T1000 (cell line): ENCODE measurements at places on chromosomes 1 and 21.

- DNase-seq: no peak
Observed at GRCh38 chr1:228339059-228339704, 67.5 kb downstream of the TRIM11 start.

DNA sequence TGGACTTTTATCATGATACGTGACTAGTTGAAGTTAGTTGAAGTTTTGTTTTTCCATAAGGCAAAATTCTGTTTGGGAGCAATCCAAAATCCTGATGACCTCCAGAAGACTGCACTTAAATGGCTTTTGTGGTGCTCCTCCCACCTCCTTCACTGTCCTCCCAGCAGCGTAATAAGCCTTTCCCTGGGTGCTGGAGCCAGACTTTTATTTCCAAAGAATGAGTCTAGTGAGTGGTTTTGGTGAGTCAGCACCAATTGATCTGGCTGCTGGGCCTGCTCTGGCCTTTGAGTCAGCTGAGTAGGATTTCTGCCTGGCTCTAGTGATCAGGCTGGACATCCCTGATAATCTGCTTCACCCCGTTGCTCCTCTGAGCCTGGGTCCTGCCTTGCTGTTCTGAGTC is 21.7 kb upstream of the KCND3 start:
- no peak for DNase-seq

DNA sequence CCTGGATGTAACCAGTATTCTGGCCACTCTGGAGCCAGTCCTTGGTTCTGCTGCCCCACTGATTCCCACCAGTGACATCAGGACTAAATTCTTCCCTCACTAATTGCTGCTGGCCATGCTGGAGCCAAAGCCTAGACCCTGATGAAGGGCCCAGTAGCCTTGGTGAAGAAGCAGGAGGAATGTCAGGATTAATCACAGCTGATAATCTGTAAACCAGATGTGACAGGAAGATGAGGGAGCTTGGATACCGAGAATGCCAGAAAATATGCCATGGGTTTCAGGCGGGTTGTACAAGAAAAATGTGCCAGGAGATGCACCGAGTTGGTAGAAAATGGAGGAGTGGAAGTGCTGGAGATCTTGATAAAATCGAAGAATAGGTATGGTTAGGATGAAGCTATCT is 119.0 kb upstream of the PPP2R5A start:
- no peak for DNase-seq

DNA sequence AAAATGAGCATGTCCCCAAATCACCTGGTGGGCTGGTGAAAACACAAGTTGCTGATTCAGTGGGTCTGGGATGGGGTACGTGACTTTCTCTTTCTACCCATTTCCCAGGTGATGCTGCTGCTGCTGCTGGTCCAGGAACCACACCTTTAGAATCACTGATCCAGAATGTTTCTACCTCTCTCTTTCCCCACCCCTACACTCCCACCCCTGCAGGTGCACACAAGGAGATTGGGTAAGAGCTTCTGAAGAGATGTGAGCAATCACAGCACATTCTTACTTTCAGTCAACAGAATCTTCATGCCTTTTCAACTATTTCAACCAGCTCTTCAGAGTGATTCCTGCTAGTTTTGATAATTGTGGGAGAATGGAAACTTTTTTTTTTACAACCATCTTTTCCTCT is 130.9 kb downstream of the LMX1A start:
- DNase-seq: no peak

DNA sequence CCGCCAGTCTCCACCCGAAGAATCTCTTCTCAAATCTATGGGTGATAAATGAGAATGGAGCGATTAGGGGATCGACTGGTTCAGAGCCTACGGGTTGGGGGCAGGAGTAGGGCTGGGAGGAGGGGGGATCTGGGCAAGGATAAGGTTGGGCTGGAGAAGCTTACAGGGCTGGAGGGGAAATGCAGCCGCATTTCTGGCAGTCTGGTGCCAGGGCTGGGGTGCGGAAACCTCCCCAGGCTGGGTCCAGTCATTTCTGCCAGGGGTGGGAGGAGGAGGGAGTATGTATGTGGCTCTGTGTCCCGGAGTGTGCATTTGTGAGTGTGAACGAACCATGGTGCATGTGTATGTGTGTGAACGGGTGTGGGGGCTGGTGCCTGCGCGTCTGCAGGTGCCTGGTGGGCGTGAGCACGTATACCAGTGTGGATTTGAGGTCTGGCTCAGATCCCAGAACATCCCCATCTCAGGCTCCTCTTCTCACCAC is 10.2 kb downstream of the C1orf216 start:
- DNase-seq: no peak
